ENCODE measurements at places on chromosomes 5 and 9.
A peak's percentile ranks its signal among the peaks of the same experiment; 100 is the strongest.

GRCh38 chr5:59385700-59386099 lies 507.8 kb downstream of the PDE4D start:
- no peak for DNase-seq

GRCh38 chr9:76298521-76299144 lies 95.6 kb downstream of the RFK start:
- no peak for DNase-seq

DNA sequence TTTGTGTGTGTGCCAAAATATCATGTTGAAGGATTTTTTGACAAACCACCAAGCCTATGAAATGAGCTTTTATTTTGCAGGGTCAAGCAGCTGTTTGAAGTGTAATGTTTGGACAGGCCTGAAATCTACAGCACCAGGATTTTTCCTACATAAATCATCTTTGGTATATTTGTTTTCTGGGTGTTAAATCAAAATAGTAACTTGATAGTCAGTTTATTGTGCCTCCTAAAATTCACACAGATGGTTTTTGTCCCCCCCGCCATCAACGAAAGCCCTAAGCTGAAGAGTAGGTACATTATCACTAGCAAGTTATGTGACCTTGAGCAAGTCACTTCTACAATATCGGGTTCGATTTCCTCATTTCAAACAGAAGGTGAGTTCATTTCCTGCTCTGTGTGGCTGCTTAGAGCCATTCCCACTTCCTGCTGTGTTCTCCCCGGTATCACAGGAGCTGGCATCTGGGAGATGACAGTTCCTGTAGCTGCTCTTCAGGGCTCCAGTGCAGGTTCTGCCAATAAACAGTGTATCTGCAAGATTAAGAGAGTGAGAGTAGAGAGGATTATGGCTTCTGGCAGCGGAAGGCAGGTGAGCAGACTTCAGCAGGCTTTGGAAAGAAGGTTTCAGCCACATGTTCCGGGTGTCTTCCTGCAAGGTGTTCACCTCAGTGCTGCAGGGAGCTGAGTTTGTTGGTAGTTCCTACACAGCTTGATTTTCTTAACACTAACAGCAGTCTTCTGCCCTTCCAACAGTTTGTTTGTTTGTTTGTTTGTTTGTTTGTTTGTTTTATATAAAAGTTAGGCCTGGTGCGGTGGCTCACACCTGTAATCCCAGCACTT lies 48.4 kb upstream of the GNE start:
- DNase-seq = no peak

DNA sequence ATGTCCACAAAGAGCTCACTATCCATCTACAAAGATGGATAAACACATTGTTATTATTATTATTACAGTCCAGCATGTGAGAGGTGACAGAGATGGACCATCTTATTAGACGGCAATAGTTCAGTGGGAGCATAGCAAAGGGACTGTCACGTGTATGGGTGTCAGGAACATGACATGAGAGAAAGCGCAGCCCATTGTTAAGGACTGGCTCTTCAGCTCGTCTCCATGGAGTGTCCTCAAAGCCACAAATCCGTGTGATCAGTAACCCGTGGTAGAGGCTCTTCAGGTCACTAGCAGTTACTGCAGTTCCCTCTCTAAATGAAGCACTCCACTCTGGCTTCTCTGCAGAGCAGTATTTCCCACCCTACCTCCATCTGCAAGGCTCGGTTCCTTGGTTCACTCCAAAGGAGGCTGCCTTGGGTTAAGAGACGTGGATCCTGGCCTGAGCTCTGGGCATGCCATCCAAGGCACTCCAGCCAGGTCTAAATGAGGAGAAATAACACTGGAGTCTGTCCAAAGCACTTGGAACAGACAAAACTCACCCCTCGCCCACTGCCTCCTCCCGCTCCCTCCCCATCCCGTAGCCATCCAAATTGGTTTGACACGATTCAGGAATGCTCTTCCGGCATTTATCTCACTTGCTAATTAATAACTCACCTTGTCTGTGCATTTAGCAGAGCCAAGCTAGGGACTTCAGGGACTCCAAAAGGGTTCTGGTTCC lies 122.3 kb upstream of the WWC1 start:
- no peak for DNase-seq

GRCh38 chr9:33510262-33511183 lies 13.5 kb upstream of the ANKRD18B start:
- DNase-seq = peak; percentile 26

DNA sequence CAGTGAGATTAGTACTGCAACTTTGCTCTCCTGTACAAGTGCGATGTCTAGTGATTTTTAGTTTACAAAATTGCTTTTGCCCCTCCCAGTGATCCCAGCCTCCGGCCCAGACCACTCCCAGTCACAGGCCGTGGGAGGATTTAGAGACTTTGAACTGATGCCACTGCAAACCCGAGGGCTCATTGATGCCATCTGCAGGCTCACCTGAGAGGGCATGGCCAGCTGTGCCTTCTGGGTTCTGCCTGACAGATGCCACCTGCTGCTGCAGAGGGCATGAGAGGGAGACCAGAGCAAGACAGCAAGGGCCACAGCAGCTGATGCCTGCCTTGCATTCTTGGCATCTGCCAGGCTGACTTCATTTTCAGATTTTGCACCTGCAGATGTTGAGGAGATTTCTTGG lies 593.8 kb downstream of the CDK5RAP2 start:
- DNase-seq = no peak

DNA sequence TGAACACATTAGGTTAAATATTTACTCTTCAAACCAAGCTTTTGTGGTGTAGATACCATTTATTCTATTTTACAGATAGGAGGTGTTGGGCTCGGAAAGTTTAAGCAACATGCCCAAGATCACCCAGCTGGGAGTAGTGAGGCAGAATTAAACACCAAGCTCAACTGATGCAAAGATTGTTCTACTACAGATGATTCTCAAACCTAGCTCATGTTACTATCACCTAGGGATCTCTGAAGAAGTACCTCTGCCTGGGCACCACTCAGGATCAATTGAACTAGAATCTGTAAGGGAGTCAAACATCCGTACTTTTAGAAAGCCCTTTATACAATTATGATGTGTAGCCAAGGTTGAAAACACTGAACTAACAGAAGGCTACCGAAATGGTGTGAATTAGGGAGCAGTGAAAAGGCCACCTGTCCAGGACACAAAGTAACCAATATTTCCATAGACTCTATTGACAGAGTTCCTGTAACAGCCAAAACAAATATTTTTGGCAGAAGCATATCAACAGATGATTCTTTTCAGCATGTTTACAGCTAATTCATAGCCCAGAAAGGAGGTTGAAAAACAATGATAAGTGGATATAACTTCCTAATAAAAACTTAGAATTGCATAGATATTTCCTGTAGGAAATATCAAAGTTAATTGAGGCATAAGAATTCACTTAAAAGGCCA lies 158.5 kb upstream of the PTGER4 start:
- DNase-seq = no peak

DNA sequence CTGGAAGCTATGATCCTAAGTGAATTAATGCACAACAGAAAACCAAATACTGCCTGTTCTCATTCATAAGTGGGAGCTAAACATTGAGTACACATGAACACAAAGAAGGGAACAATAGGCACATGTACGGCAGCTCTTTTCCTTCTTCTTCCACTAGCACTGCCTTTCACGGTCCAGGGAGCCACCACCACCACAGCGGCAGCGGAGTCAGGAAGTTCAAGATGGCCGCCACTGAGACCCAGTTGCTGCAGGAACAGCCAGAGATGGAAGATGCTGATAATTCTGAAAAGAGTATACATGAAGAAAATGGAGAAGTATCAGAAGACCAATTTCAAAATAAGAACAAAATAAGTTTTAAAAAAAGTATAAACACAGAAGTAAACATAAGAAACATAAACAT lies 39.5 kb upstream of the TNFSF15 start:
- DNase-seq = no peak

- no peak for DNase-seq
Measured at GRCh38 chr9:128823903-128824406, 5.6 kb downstream of the SPOUT1 start.

- no peak for DNase-seq
Measured at GRCh38 chr9:77708064-77708815, 60.1 kb upstream of the GNA14 start.

DNA sequence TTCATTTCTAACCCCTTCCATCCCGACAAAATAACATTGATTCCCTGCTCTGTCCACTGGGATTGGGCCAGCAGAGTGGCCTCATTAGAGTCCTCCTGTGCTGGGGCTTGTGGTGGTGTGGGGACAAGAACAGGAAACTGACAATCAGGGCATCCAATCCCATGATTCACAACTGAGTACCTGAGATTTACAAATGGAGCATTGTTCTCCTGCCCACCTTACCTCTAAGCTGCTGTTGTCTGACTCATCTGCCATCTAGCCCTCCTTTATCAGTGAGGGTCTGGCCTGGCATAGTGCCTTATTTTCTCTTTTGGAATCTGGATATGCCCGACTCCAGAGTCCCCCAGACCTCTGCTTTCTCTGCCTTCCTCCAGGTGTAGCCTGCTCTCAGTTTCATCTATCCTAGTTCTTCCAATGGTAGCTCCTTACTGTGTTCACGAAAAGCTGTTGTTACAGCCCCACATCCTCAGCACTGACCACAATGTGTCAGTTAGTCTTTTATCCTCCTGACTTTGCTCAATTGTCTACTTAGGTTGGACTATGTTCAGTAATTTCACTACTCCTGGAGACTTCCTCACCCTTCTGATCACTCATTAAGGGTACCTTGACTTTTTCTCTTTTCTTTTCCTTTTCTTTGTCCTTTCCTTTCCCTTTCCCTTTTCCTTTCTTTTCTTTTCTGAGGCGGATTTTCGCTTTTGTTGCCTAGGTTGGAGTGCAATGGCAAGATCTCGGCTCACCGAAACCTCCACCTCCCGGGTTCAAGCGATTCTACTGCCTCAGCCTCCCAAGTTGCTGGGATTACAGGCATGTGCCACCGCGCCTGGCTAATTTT lies 13.4 kb downstream of the WNT8A start:
- no peak for DNase-seq

DNA sequence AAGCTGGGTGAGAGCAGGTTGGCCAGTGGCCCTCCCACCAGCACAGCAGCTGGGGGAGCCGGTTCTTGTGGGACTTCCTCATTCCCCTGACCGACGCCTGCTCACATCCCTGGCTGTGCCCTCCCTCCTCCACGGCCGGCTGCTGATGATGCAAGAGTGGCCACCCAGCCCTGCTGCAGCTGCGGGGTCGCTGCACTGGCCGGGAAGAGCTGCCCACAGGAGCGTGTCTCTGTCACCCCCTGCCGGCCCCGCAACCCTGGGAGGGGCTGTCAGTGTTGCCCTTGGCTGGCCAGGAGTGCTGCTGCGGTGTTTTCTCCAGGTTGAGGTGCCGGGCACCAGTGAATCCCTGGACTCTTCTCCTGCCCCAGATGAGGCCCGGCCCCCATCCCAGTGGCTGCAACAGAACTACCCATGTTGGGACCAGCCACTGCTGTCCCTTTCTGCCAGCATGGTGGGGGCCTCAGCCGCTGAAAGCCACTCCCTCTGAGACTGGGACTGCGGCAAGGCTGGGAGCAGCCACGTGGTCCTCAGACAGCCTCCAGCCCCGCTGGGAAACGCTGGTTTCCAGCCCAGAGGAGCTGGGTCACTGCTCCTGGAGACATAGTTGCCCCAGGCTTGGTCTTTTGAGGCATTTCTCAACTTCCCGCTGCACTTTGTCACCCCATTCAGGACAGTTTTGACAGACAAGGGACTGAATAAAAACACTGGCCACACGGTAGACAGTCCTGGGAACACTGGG lies 739 bp downstream of the CARD9 start:
- no peak for DNase-seq

- DNase-seq = no peak
Measured at GRCh38 chr5:67887748-67888161, 327.8 kb upstream of the PIK3R1 start.

- DNase-seq = no peak
Measured at GRCh38 chr9:113257863-113258262, 17.5 kb downstream of the CDC26 start.

DNA sequence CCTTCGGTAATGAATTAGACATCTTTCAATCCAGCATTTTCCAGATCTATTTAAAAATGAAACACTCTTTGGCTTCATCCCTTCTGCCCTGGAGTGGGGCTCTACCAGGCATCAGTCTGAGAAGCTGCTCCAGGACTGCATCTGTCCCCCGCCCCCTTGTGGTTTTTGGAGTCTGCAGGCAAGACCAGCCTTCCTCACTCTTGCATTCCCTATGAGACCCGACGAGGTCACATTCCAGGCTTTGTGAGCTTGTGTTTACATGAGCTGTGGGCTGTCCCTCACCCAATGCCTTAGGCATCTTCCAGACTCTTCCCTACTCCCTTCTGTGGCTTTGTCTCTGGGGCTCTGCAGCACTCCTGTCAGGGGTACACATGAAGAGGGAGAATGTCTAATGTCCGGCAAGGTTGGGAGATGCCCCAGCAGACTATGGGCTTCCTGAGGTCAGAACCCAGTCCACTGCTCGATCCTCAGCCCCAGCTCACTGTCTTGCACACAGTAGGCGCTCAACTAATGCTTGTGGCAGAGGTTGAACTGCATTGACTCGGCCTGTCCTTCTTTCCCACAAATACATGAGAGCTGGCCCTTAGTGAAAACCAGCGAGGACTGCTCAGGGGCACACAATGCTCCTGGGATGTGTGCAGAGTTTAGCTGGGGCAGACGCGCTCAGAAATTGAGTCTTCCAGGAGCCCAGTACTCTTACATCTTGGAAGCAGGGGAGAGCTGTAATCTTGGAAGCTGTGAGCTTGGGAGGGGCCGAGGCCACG lies 11.7 kb upstream of the GADD45G start:
- no peak for DNase-seq

GRCh38 chr9:136762915-136763648 lies 1.2 kb downstream of the LCN15 start:
- no peak for DNase-seq

DNA sequence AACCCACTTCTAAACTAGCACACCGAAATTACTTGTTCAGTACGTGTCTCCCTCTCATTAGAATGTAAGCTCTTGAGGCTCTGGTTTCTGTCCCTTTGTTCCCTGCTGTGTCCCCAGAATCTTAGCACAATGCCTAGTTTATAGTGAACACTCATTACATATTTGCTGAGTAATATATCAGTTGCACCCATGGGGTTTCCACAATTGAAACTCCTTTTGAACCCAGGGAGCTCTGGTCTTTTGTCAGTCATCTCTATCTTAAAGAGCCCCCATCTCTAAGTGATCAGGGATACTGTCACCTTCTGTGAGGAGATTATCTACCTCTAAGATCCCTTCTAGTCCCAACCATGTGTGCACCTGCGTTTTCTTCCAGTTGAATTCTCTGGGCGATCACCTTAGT lies 12.8 kb downstream of the CAMK4 start:
- DNase-seq = no peak

- DNase-seq = no peak
Measured at GRCh38 chr5:71834601-71835000, 115.5 kb downstream of the CARTPT start.

- DNase-seq = no peak
Measured at GRCh38 chr5:150299571-150300327, 3.0 kb downstream of the ARSI start.

GRCh38 chr5:160969645-160970044 lies 117.6 kb upstream of the ATP10B start:
- no peak for DNase-seq

DNA sequence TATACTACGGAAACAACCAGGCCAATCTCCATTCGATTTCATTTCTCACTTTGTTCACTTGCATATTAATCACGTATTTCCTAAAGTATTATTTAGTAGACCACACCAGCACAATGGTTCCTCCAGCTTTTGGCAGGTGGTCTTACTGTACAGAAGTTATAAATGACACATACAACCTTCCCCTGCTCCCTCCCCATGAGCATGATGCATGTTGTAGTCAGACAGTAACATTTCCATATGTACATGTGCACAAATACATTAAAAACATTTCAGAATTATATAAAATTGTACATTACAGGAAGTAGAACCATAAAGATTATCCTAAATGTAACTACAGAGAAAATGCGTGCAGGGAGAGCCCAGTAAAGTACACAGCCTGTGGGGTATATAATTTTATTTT lies 17.0 kb downstream of the SRP19 start:
- no peak for DNase-seq

- no peak for DNase-seq
Measured at GRCh38 chr5:126499278-126499677, 76.1 kb downstream of the GRAMD2B start.

Data from activated B cell treated with CpG ODN at 0.5 μM for 24 hours (primary cell).